Uterus (tissue), 4 donors: ENCODE measurements at places on chromosomes 5 and 9.

GRCh38 chr9:131434673-131435072 lies 40.8 kb downstream of the PRRC2B start:
- DNase-seq = no peak

GRCh38 chr9:7210854-7211637 lies 453.3 kb downstream of the KDM4C start:
- no peak for DNase-seq

DNA sequence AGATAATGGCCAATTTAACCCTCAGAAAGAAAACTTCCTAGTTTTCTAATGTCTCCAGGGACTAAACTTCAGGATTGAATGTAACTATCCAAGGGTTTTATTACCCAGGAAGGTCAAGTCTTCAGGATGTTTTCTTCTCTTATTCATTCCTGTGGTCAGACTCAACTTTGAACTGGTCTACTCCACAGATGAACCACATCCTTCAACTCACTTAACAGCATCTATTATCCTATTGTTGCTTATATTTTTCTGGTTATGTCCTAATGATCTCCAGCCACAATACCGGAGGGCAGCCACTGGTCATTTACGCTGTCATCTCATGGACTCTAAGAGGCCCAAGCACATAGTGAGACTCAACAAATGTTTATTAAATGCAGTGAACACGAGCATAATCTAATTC lies 47.2 kb upstream of the LIFR start:
- DNase-seq = no peak

DNA sequence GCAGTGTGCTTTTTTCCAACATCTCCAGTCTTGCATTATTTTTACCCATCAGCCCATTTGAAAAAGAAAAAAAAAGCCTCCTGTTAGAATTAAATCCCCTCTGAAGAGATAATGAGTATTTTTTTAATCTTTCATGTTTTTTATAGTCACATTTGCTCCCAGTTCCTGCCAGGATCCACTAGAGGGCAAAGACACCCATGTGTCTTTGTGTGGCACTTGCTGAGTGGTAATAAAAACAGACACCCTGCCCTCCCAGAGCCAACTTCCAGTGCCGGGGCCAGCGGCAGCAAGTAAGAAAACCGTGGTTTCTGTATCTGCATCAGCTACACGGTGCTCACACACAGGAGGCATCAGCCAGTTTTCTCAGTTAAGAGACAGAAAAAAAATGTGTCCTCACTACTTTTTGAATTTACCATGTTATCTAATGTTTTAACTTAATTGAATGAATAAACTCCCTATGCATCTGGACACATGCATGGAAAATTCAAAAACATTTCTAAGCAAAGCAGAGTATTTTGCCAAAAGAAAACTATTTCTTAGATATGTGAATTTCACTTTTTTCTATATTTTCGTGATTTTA lies 70.2 kb upstream of the PLEKHG4B start:
- no peak for DNase-seq

DNA sequence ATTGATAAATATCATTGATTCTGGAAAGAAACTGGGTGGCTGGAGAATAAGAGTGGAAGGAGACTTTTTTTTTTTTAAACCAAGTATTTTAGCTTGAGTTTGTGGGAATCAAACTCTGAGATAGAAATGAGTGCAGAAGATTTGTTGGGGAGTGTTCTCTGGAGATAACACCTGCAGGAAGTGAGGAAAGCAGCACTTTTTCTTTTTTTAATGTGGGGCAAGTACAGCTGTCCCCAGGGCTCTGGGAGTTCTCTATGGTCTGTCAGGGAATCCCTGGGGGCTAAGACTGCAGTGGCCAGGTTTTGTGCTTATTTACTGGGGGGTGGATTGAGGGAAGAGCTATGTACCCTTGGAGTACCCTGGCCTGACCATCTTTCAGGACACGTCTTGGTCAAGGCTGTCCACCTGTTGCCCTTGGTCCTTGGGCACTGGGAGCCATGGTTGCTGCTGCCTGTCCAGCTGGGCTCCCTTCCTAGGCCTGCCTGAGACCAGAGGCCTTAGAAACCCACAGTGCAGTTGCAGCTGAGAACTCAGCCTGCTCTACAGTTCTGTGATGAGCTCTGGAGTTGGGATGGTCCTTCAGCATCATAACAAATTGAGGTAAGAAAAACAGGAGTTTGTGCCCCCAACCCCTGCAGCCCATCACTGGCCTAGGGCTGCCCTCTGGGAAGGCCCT lies 85.8 kb downstream of the PHAX start:
- no peak for DNase-seq

- no peak for DNase-seq
Measured at GRCh38 chr9:129933185-129934040, 98.2 kb downstream of the USP20 start.
